ENCODE measurements at places on chromosomes 7 and 10.
A peak's percentile ranks its signal among the peaks of the same experiment; 100 is the strongest.

- DNase-seq, result no peak
Measured at GRCh38 chr7:825386-825785, 6.9 kb upstream of the SUN1 start.

DNA sequence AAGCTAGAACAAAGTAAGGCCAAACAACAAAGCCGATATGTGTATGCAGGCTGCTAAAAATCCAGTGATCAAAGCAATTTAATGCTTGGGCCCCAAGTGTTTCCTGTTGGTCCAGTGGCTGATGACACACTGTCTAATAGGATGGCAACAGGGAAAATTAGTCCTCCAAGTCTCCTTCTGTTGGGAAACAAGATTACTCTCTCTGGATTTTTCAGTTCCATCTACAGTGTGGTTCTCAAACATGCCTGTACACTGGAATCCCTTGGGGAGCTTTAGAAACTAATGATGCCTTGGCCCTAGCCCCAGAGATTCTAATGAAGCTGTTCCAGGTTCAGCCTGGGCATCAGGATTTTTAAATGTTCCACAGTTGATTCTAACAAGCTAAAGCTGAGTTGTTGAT is 198.7 kb downstream of the AHR start:
- DNase-seq, result no peak

GRCh38 chr10:15898046-15898445 is 37.7 kb upstream of the MINDY3 start:
- peak; percentile 7 for DNase-seq

GRCh38 chr7:45985902-45986301 is 64.8 kb upstream of the IGFBP3 start:
- no peak for DNase-seq

DNA sequence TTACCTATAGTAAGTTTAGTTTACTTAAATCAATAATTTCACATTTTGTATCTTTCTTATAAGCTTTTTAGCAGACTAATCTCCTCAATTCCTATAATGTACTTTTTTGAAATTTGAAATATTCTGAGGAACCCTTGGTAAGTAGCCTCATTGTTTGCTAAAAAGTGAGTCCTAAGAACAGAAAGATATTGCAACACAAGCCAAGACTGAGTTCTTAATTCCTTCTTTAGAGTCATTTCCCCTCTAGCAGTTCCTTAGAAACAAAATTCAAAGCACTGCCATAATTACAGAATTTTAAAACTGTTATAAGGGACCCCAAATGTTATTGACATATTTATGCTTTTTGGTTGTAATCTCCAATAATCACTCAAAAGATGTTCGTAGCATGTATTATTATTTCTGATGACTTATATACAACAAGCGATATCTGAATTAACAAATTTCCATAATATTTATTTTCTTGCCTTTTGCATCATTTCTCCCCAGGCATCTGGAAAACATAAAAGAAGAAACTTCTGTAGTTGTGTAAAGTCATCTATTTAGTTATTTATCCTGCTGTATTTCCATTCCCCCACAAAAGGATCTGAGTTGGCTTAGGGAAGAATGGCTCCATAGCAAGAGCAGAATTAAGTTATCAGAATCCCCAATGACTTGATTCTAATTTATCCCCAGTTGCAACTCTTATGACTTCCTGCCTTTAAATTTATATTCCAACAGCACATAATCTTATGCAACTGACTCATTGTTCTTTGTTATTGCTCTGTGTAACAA is 67.8 kb downstream of the TMEM26 start:
- no peak for DNase-seq

DNA sequence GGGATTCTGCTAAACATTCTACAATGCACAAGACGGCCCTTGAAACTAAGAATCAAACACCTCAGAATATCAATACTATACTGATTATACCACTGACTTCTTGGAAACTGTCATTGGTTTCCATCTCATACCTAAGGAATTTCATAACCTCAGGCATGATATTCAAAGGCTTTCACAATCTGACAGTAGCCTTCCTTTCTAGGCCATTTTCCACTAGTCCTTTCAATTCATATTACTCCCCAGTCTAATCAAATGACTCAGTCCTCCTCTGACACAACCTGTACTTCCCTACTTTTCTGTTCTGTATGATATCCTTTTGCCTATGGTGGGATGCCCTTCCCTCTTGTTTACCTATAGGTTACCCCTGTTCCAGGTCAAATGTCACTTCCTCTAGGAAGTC is 48.3 kb downstream of the CSTF2T start:
- no peak for DNase-seq

- no peak for DNase-seq
Measured at GRCh38 chr10:76155961-76156360, 724.5 kb downstream of the LRMDA start.

GRCh38 chr10:131982185-131982756 is 548 bp upstream of the BNIP3 start:
- peak; percentile 48 for DNase-seq

DNA sequence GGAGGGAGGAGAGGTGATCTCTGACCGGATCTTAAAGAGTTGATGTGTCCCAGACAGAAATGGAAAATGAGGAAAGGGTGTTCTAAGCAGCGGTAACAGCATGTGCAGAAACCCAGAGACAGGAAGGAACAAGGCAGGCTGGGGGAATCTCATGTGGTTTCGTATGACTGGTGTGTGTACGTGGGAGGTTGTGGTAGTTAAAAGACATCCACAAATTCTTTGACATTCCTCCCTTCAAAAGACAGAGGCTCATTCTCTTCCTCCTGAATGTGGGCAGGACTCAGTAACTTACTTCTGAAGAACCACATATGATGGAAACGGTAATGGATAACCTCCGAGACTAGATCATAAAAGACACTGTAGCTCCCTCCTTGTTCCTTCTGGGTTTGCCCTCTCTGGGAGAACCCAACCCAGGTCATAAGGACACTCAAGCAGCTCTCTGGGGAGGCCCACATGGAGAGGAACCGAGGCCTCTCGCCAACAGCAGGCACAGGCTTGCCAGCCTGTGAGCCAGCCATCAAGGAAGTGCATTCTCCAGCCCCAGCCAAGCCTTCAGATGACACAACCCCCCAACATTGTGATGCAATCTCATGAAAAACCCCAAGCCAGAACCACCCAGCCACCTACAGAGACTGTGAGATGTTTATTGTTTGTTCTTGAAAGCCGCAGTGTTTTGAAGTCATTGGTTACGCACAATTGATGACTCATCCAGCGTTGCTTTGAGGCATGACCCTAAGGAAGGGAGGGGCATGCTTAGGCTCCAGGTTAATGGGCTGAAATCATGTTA is 116.0 kb downstream of the SLIT1 start:
- no peak for DNase-seq

GRCh38 chr10:79056361-79056735 is 12.4 kb upstream of the ZMIZ1 start:
- DNase-seq, result no peak

GRCh38 chr10:97011397-97011796 is 174.4 kb downstream of the SLIT1 start:
- no peak for DNase-seq

DNA sequence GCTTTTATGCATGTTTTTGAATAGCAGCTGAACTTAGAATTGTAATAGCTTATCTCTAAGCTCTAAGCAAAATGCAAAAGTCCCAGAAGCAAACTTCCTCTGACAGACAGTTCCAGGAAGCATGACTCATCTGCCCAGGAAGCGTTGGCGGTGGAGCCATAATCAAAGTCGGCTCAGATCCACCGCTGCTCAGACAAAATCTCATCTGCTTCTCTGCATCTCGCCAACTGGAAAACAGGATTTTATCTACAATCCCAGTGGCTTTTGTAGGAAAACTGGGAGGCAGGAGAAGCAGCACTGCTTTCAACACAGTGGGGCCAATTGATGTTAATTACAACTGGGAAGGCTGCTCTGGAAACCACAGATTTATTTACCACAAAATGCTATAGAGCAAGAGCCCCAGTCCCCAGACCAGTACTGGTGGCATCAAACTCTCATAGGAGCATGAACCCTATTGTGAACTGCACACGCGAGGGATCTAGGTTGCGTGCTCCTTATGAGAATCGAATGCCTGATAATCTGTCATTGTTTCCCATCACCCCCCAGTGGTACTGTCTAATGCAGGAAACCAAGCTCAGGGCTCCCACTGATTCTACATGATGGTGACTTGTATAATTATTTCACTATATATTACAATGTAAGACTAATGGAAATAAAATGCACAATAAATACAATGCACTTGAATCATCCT is 99.9 kb downstream of the CUBN start:
- no peak for DNase-seq

GRCh38 chr10:33657154-33657908 is 322.9 kb upstream of the NRP1 start:
- no peak for DNase-seq

DNA sequence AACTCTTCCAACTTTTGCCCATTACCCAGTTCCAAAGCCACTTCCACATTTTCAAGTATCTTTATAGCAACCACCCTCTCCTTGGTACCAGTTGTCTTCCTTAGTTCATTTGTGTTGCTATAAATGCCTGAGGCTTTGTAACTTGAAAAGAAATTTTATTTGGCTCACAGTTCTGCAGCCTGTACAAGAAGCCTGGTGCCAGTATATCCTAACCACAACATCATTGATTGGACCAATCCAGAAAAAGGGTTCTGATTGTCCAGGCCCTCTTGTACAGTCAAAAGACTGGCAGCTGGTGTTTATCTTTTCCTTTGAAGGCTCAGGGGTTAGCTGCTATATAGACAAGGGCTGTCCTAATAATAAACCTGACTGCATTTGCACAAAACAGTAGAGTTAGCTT is 21.1 kb upstream of the ABCC2 start:
- DNase-seq, result no peak

DNA sequence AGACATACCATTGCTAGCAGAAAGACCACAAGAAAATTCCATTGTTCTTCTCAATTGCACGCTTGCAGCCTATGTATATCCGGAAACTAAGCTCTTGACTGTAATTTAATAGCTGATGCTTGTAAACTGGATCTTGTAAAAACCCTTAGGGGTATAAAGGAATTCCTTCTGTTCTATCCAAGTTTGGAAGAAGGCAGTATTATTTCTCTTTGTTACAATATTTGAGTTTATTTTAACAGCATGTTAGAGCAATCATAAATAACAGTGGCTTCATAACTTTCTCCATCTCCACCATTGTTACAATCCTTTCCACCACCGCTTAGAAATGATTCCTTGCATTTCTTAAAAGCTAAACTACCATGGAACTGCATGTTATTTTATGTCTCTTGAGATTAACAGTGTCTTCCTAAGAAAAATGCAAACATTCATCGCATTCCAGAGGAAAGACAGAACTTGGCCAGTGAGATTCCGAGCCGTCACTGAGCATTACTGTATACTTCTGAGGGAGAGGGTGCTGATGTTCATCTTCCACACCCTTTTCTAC is 92.5 kb downstream of the TRIL start:
- no peak for DNase-seq

GRCh38 chr7:13061115-13061514 is 373.7 kb downstream of the ARL4A start:
- DNase-seq, result no peak

GRCh38 chr10:120791316-120791715 is 59.8 kb upstream of the WDR11 start:
- no peak for DNase-seq

DNA sequence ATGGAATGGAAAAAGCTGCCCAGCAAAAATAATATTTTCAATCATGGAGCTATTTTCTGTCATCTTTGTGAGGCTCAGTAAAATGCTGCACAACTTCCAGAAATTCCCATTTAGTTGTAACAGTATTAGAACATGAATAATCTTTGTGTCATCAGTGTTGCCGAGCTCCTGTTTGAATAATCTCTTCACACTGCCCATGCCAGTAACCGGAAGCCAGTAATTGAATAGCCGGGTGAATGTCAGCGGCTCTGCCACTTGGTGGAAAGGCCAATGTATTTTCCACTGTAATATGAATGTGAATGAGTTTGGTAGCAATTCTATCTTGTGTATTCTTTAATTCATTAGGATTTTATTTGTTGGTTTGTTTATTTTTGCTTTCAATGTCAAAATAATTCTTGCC is 172.5 kb upstream of the INSYN2A start:
- DNase-seq, result no peak

GRCh38 chr7:29627631-29628030 is 64.0 kb downstream of the PRR15 start:
- no peak for DNase-seq

GRCh38 chr10:35388197-35388596 is 51.9 kb downstream of the CCNY start:
- no peak for DNase-seq

GRCh38 chr10:130350996-130351395 is 214.8 kb downstream of the GLRX3 start:
- DNase-seq, result no peak

- no peak for DNase-seq
Measured at GRCh38 chr10:114100848-114101741, 57.4 kb downstream of the ADRB1 start.

DNA sequence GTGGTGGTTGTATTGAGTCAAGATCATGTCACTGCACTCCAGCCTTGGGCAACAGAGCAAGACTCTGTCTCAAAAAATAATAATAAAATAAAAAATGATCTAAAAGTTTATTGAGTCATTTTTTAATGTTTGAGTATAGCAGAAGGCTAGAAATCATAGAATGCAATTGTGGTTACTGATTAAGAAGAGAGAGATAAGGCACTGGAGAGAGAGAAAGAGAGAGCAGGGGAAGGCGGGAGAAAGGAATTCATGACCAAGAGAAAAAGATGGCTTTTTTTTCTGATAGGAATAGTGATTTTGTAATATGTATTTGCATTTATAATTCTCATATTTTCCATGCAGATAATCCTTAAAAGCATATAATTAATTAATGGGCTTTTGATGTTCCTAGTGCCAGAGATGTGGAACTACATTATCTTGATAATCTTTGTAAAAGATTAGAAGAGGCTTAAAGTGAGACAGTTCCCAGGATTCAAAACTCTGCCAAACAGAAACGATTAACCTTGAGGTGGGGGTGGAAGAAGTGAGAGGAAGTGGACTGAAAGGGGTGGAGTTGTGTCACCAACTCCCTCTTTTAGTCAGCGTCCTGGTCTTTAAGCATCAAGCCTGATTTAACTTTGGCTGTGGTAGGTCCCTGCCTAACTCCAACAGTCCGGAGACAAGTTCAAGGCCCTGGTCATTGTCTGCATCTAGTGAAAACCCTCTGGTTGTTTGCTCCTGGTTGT is 76.2 kb downstream of the CHN2 start:
- no peak for DNase-seq

DNA sequence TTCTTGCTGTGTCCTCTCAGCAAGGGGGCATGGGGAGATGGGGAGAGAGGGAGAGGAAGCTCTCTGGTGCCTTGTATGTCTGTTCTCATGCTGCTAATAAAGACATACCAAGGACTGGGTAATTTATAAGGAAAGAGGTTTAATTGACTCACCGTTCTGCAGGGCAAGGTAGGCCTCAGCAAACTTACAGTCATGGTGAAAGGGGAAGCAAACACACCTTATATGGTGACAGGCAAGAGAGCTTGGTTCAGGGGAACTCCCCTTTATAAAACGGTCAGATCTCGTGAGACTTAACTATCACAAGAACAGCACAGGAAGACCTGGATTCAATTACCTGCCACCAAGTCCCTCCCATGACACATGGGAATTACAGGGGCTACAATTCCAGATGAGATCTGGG is 464.7 kb upstream of the CELF2 start:
- no peak for DNase-seq

All from germinal center (tissue), 1 donor.